Lung (tissue), 17 donors: ENCODE measurements at places on chromosomes 16 and 17. TPM values are rescaled to one million over a fixed set of nuclear protein-coding genes. Genes with fewer than 3 reads are reported as not detected.
A peak's percentile ranks its signal among the peaks of the same experiment; 100 is the strongest.

GRCh38 chr17:15216481-15216880 lies 48.6 kb downstream of the PMP22 start:
- DNase-seq: no peak
- no peak overlapping the region for H3K4me3 ChIP-seq
- no peak overlapping the region for H3K27ac ChIP-seq
- no peaks in the 10 kb centered on the region for H3K36me3 ChIP-seq
- H3K4me1 ChIP-seq: no peaks in the 10 kb centered on the region

DNA sequence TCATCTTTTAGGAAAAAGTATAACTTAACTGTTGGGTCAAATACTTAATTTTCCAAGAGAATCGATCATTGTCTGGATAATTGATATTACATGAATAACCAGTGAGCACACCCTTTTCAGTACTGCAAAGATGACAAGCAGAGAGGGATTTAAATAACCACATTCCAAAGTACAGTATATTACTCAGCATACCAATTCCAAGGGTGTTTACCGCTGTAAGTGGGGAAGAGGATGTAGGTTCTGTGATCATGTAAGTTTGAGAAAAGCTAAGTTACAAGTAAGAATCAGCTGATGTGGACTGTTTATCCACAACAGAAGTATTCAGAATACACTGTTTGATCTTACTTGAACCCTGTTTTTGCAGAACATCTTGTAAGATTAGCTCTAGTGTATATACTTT lies 6.1 kb downstream of the GDE1 start:
- H3K27me3 ChIP-seq: no peaks in the 10 kb centered on the region
- peaks cover 10% of the 10 kb centered on the region for H3K36me3 ChIP-seq
- peaks cover 8% of the 10 kb centered on the region for H3K4me1 ChIP-seq
- no peak overlapping the region for H3K27ac ChIP-seq

DNA sequence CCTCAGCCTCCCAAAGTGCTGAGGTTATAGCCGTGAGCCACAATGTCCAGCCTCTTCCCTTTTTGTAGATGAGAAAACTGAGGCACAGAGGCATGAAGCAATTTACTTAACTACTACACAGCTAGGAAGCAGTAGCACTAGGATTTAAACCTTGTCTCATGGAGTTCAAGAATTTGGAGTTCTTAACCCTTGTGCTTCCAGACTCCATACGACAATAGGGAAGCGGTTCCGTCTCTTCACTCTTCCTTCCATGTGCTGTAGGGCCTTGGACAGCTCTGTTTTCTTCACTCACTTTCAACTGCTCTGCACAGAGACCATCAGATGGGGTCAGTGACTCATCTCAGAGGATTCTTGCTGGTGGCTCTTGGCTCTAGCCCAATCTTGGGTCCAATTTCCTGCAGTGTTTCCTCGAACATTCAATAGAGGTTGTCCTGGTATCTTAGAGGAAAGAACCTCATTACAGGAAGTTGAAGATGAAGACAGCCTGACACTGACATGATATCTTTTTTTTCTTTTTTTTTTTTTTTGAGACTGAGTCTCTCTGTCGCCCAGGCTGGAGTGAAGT lies 19.3 kb downstream of the ITGAL start:
- H3K27ac ChIP-seq: no peak overlapping the region
- H3K27me3 ChIP-seq: no peaks in the 10 kb centered on the region
- peak; percentile 51 for DNase-seq

GRCh38 chr17:70168977-70169708 lies at the start of gene KCNJ2:
TSS of gene KCNJ2 (plus strand) at chr17:70169532. CDS start at chr17:70175040, 5,508 bp downstream.
- H3K27me3 ChIP-seq: peaks cover 9% of the 10 kb centered on the region
- H3K36me3 ChIP-seq: no peaks in the 10 kb centered on the region
- H3K4me1 ChIP-seq: peaks cover 19% of the 10 kb centered on the region
- peak; percentile 92 for DNase-seq
- H3K4me3 ChIP-seq: peak within 1 kb of the TSS; percentile 59

DNA sequence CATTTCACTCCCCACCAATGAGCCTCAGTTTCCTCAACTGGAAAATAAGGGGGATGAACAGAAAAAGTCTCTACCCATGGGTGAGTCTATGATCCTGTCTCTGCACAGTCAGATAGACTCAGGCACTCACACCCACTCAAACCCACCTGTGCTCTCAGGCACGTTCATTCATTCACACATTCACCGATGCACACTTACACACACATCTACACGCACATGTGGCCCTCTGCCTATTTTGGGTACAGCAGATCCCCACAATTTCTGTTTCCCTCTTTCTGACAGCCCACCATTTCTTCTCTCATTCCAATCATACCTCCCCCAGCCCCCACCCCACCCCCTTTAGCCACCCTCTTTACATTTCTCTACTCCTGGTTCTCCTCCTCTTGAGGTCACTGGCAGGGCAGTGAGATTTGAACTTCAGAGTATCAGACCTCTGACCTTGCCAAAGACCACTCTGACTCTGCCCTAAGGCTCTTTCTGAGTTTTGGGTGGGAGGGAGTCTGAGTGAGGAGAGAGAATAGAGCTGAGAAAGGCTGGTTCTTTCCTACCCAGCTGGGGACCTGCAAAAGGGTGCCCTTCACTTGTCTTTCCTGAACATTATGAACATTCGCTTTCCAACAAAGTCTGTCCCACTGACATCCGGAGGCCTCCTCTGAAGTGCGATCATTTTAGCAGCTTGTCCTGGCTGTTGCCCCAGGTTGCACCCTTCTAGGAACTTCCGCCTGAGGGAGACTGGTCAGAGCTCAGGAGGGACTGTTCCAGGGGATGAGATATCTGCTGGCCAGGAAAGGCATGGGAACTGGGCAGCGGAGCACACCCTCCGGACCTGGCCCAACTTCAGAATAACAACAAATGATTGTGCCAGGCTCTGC lies 10.1 kb upstream of the COL1A1 start:
- DNase-seq: peak; percentile 54
- no peak overlapping the region for H3K4me3 ChIP-seq
- no peaks in the 10 kb centered on the region for H3K36me3 ChIP-seq
- H3K27me3 ChIP-seq: no peaks in the 10 kb centered on the region

DNA sequence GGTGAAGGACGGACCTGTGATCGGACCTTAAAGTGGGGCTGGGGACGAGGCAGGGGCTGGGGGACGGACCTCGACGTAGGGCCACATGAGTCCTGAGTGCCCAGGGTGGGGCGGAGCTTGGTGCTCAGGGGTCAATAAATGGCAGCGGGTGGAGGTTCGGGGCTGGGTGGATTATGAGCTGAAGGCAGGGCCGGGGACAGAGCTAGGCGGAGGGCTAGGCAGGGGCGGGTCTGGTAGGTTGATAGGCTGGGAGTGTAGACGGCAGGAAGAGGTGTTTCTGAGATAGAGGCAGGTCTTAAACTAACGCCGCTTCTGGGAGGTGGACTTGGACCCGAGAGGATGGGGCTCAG lies 733 bp downstream of the CHRNB1 start:
- H3K27ac ChIP-seq: no peak overlapping the region
- H3K27me3 ChIP-seq: peaks cover 34% of the 10 kb centered on the region
- H3K36me3 ChIP-seq: no peaks in the 10 kb centered on the region
- H3K4me1 ChIP-seq: no peaks in the 10 kb centered on the region
- DNase-seq: no peak

- peak; percentile 74 for DNase-seq
- H3K27me3 ChIP-seq: no peaks in the 10 kb centered on the region
- no peaks in the 10 kb centered on the region for H3K36me3 ChIP-seq
- peak overlapping the region; percentile 98 for H3K27ac ChIP-seq
These were observed 13.6 kb downstream of the ZC3H7A start for GRCh38 chr16:11783319-11784037.

GRCh38 chr16:11501632-11502031 lies 85.1 kb downstream of the LITAF start:
- H3K4me1 ChIP-seq: peaks cover 5% of the 10 kb centered on the region
- H3K4me3 ChIP-seq: no peak overlapping the region
- H3K27ac ChIP-seq: no peak overlapping the region
- DNase-seq: peak; percentile 31

- peak within 1 kb of the TSS; percentile 88 for H3K27ac ChIP-seq
- peaks cover 14% of the 10 kb centered on the region for H3K36me3 ChIP-seq
These were observed at the start of the genes TTC19 and ZSWIM7 for GRCh38 chr17:15999141-15999973. TSS of gene TTC19 (plus strand) at chr17:15999824. CDS start at chr17:15999849, 25 bp downstream. TSS of gene ZSWIM7 (minus strand) at chr17:15999704. CDS start at chr17:15999594, 110 bp downstream.

- H3K4me3 ChIP-seq: no peak overlapping the region
- H3K36me3 ChIP-seq: peaks cover 24% of the 10 kb centered on the region
- no peaks in the 10 kb centered on the region for H3K27me3 ChIP-seq
- no peaks in the 10 kb centered on the region for H3K4me1 ChIP-seq
- H3K27ac ChIP-seq: peak overlapping the region; percentile 80
These were observed 3.4 kb downstream of the ASPSCR1 start for GRCh38 chr17:81980707-81981343.

DNA sequence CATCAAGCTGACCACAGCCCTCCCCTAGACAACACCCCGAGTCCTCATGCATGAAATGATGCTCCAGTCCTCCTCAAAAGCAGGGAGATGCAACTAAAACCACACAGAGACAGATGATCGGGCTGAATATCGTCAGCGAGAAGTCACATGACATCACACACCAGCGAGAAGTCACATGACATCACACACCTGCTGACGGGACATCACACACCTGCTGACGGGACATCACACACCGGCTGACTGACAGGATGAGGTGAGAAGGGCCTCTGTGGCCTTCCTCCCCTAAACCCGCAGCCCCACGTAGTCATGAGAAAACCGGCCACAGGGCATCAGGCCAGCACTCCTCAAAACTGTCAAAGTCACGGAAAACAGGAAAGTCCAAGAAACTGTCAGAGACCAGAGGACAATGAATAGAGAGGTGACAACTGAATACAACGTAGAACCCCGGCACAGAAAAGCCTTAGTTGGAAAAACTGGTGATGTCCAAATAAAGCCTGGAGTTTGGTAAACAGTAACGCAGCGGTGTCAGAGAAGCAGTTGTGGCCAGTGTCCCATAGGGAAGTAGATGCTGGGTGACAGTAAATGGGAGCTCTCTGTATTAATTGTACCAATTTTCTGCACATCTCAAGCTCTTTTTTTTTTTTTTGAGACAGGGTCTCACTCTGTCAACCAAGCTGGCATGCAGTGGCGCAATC lies 14.3 kb downstream of the LITAF start:
- H3K4me1 ChIP-seq: peaks cover 7% of the 10 kb centered on the region
- no peaks in the 10 kb centered on the region for H3K27me3 ChIP-seq
- no peak overlapping the region for H3K27ac ChIP-seq
- peaks cover 5% of the 10 kb centered on the region for H3K36me3 ChIP-seq

DNA sequence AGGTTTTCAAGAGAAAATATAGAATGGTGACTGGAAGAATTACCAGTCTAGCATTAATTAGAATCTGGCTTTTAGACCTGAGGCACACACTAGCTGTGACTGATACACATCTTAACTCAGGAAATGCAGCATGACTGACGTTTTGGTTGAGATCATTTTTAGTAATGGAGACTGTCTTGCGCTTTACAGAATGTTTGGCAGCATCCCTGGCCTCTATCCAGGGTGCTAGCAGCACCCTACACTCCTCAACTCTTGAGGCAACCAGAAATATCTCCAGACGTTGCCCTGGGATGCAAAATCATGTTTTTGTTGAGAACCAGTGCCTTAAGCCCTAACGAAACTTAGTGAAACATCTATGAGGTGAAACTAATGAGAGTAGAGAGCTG lies 109.0 kb downstream of the HS3ST3A1 start:
- no peaks in the 10 kb centered on the region for H3K36me3 ChIP-seq
- H3K4me1 ChIP-seq: peaks cover 3% of the 10 kb centered on the region

DNA sequence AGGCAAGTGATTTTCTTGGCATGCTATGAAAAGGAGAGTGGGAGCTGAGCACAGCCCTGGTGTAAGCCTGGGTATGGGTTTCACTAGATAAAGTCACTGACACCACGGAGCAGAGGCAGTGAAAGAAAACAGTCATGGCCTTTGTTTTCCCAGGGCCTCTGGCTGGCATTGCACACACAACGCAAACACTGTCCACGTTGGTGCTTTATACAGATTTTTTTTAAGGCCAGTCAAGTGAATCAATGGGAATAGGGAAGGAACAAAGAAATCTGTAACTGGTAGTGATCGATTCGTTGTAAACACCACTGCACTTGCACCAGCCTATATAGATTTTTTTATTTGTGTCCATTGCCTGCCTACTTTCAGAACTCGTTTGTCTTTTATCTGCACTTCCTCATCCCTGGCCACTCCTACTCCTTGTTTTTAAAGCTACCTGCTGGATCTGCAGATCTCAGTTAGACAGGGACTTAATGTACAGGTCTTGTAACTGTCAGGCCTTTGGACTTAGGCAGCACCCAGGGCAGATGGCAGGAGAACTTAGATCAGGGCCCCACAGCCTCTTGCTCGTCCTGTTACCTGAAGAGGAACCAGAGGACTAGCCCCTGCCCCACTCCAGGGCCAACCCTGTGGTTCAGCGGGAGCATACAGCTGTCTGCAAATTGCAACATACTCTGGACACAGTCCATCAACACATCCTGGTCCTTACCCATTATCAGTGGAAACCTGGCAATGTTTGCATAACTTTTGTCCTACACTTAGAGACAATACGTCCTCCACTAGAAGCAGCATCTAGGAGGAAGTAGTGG lies 10.6 kb upstream of the TMIGD1 start:
- no peaks in the 10 kb centered on the region for H3K36me3 ChIP-seq
- H3K4me3 ChIP-seq: no peak overlapping the region
- peaks cover 25% of the 10 kb centered on the region for H3K4me1 ChIP-seq
- H3K27ac ChIP-seq: peak overlapping the region; percentile 74
- H3K27me3 ChIP-seq: no peaks in the 10 kb centered on the region

DNA sequence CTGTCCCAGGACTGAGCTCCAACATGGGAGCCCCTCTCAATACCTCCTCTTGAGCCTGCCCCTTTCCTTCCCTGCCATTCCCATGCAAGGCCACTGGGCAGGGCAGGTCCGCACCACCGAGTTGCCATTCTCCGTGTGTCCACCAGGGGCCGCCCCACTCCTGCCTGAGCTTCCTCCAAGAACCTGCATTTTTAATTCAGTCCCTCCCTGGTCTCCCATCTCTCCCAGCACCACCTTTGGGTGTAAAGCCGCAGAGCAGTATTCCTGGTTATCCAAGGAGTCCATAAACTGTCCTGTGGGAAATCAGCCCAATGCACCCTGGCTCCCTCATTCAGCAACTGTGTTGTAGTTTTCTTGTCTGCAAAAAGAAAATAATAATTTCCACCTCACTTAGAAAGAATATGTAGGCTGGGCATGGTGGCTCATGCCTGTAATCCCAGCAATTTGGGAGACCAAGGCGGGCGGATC lies 15.9 kb upstream of the ANKRD40CL start:
- no peaks in the 10 kb centered on the region for H3K27me3 ChIP-seq
- H3K4me3 ChIP-seq: no peak overlapping the region
- peaks cover 11% of the 10 kb centered on the region for H3K4me1 ChIP-seq

OR4D1 gene
- total RNA-seq: not detected

SAMD14 gene
- 4.4 TPM for total RNA-seq

TMC5 gene
- 129 TPM for total RNA-seq
